Tracheal epithelial cell (primary cell): ENCODE measurements at places on chromosomes 5 and 9. TPM values are rescaled to one million over a fixed set of nuclear protein-coding genes. Genes with fewer than 3 reads are reported as not detected.

Gene MEIKIN
- not detected in 2 replicates for total RNA-seq

Gene SPAAR
- total RNA-seq, result not detected in 2 replicates

Gene CARD9
- under 0.01 and 1.9 TPM in 2 replicates for total RNA-seq

Gene TLX3
- total RNA-seq, result 0.24 TPM in 1 of 2 replicates, not detected in the other

Gene SPATA31E1
- total RNA-seq, result not detected in 2 replicates

Gene PCDHGB5
- total RNA-seq, result 2.6 and 4.6 TPM in 2 replicates

Gene DAB2IP
- 19.8 and 21.7 TPM in 2 replicates for total RNA-seq

Gene RAB14
- total RNA-seq, result 19.5 and 41.3 TPM in 2 replicates

Gene GAS1
- total RNA-seq, result 1.4 and 1.5 TPM in 2 replicates

Gene PCDHB5
- 0.24 and 0.64 TPM in 2 replicates for total RNA-seq

Gene SPATA31A3
- total RNA-seq, result not detected in 2 replicates

Gene FKBP15
- 12.6 and 14.2 TPM in 2 replicates for total RNA-seq

Gene AQP7
- not detected in 2 replicates for total RNA-seq

Gene PAPPA
- under 0.01 and 2.9 TPM in 2 replicates for total RNA-seq

Gene FAT2
- 88.4 and 139 TPM in 2 replicates for total RNA-seq

Gene PTGS1
- 1.9 TPM in 2 replicates for total RNA-seq

Gene TEX48
- total RNA-seq, result not detected in 2 replicates

Gene LCN15
- total RNA-seq, result under 0.01 TPM in 1 of 2 replicates, not detected in the other

Gene TLE4
- 8.0 and 13.0 TPM in 2 replicates for total RNA-seq

Gene SLC24A2
- not detected in 2 replicates for total RNA-seq

Gene PCDHA3
- under 0.01 TPM in 2 replicates for total RNA-seq

Gene PBX3
- 8.7 and 9.2 TPM in 2 replicates for total RNA-seq

Gene LECT2
- not detected in 2 replicates for total RNA-seq

Gene DNAI1
- total RNA-seq, result not detected in 2 replicates

Gene GRIA1
- total RNA-seq, result not detected in 2 replicates

Gene ZNF474
- total RNA-seq, result not detected in 2 replicates
